ENCODE measurements at places on chromosomes 7 and 10.

- DNase-seq: peak; percentile 85
Observed at GRCh38 chr10:120749856-120750566, 101.2 kb upstream of the WDR11 start.

DNA sequence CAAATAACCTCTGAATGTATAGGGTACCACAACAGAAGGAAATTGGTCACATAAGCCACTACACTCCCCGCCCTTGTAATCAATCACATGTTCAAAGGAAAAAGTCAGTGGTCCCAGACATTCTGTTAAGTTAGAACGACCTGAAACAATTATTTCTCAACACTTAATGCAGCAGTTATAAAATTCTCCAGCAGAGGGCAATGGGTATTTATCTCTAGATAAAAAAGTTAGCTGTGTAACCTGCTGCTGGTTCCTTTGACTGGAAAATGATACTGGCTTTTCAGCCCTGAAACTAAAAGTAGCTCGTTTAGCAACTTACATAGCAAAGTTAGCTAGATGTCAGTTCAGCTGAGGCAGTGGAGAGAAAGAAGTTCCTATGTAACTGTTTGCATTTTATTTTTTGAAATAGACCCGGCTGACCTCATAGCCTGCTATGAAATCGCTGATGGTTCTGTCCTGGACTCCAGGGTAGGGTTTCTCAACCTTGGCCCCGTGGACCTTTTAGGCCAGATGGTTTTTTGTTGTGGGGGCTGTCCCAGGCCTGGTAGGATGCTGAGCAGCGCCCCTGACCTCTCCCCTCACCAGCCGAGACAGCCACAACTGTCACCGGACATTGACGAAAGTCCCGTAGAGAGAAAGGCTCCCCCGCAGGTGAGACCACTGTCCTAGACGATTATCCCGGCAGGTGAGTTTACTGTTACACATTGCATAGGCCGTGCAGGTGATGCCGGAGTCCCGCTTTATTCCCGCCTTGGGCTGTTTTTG is 40.2 kb upstream of the PROSER2 start:
- DNase-seq: peak; percentile 83

DNA sequence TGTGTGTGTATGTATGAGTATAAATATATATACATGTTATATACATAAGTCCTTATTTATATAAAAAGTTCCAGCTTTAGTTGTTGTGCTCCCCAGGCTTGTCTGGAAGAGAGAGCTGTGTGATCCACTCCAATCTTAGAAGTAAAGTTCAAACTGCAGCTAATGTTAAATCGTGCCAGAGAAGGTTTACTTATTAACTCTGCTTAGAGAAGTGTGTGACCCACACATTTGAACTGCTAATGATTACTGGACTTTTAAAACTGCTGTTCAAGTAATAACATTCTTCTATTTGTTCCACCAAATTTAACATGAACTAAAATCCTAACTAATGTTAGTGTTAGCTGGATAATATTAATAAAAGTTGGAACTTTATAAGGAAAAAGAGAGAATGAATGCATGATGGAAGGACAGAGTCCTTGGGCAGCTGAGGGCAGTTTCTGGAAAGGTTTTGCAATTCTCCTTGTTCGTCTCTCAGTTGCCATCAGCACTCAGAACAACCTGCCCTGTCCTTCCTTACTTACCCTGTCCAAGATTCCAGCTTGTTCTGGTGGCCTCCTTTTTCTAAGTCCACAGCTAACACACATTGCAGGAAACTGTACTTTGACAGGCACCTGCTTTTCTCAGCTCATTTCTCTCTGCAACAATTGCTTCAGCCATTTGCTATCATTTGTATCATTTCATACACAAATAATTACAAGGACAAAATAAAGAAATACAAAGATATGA is 162.6 kb downstream of the FAM107B start:
- DNase-seq: no peak

DNA sequence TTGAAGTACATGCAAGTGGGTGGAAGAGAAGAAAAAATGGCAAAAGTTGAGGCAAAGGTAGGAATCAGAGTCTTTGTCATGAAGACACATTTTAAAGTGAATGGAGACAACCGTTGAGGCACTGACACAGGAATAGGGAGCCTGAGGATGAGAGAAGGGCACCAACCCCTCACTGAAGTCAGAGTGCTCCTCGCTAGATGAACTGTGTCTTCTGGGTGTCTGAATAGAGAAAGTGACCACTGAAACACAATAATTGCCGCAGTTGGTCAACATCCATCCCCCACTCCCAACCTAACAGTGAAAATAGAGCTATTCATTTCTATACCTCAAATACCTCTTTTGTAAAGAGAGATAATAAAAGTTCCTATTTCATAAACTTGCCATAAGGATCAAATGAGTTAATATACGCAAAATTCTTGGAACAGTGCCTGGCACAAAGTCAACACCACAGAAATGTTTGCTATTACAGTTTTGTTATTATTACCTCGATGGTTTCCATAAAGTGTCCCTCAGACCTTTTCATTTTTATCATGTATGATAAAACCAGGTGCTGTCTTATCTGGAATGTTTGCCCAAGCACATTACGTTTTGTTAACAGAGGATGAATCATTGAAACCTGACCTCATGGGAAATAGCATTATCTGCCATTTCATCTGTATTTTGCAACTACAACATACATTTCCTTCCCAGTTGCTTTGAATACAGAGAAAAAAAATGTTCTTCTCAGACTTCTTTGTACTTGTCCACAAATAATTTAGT is 61.8 kb upstream of the SP4 start:
- peak; percentile 31 for DNase-seq

DNA sequence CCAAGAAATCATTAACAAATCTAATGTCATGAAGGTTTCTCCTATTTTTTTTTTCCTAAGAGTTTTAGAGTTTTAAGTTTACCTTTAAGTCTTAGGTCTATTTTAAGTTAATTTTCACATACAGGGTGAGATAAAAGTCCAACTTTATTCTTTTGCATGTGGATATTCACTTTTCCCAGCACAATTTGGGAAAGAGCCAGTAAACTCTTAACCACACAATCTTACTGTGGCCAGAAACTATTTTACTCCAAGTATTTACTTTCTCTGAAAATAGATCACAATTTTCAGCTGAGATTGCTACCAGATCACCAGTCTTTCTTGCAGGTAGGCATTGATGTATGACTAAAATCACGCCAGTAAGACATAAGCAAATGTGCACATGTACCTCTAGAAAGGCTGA is 728.5 kb downstream of the TNS3 start:
- DNase-seq: no peak

DNA sequence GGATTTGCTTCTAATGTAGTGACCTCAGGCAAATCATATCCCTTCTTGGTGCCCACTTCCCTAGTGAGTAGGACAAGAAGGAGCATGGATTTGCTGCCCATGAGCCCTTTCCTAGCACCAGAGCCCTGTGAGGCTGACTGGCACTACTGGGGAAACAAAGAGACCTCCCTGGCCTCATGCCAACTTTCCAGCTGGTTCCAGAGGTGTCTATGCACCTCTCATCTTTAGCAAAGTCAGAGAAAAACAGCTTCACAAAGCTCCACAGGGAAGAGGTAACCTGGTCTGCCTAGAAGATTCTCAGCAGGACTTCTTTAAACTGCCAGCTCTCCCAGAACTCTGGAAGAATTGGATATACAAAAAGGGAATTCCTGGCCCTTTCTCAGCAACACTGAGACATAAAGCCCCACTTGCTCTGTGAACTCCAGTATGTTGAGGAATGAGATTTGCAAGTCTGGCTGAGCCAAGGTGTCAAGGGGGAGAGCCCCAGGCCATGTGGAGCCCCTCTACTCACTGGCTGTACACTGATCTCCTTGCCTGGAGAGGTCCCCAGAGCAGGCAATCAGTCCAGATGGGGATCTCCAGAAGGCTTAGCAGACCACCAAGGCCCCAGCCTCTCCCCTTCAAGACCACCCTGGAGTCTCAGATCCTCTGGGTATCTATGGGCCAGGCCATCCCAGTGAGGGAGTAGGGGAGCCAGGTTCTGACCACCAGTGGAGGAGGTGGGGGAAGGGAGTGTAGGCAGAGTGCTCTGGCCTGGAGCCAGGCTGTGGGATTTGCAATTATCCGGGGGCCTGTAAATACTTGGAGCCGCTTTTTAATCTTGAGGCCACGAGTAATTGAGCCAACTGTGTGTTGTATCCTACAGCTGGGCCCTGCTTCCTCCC is 24.4 kb upstream of the RBM20 start:
- no peak for DNase-seq

DNA sequence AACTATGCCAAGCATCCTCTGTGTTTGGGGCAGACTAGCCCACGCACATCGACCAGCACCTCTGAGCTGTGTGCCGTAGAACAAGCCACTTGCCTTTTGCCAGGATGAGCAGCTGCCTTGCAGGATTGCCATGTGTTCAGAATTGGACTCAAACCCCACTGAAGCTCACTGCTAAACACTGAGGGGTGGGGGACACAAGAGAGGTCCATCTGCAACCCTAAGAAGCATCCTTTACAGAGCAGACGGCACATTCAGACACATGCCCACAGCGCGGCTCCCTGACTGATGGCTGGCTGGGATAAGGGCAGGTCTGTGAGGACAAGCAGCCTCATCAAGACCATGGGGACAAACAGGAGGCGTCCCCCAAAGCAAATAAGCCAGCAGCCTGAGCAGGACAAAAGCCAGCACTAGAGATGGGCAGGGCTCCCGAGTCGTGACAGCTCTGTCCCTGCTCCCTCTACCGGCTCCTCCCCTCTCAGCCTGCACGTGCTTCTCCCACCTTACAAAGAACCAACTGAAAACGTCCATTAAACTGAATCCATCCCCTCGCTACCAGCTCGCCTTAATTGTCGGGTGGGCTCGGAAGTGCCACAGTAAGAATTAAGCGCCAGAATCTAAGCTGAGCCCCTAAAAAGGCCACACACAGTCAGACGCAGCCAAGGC is 114.2 kb downstream of the PRKAG2 start:
- DNase-seq: no peak

- DNase-seq: no peak
Observed at GRCh38 chr7:47778153-47778661, 170.1 kb downstream of the PKD1L1 start.

Measured in suppressor macrophage treated with lipopolysaccharide for 1 hour (primary cell).